IgD-negative memory B cell (primary cell): ENCODE measurements at places on chromosomes 12 and 14. TPM values are rescaled to one million over a fixed set of nuclear protein-coding genes. Genes with fewer than 3 reads are reported as not detected.

Gene CACNA1C
- 0.06 TPM for polyA plus RNA-seq

Gene WNT5B
- polyA plus RNA-seq: 0.33 TPM

Gene INHBC
- polyA plus RNA-seq: not detected

Gene GPR137C
- not detected for polyA plus RNA-seq

Gene TSHR
- polyA plus RNA-seq: not detected

Gene SLC2A13
- polyA plus RNA-seq: 0.99 TPM

Gene IFNG-AS1
- 21.1 TPM for polyA plus RNA-seq

Gene HCAR1
- polyA plus RNA-seq: not detected

Gene KRT4
- not detected for polyA plus RNA-seq

Gene ZNF605
- 3.6 TPM for polyA plus RNA-seq

Gene SSPN
- 149 TPM for polyA plus RNA-seq

Gene ERP27
- 1.9 TPM for polyA plus RNA-seq

Gene KLHDC2
- polyA plus RNA-seq: 48.1 TPM

Gene DIO2
- not detected for polyA plus RNA-seq

Gene RAD51B
- 24.9 TPM for polyA plus RNA-seq

Gene AP5M1
- 42.6 TPM for polyA plus RNA-seq

Gene IRAK3
- polyA plus RNA-seq: not detected

Gene PPFIA2
- not detected for polyA plus RNA-seq

Gene CAPS2
- 1.5 TPM for polyA plus RNA-seq

Gene PPP4R4
- polyA plus RNA-seq: 0.48 TPM

Gene PLEKHG7
- 12.0 TPM for polyA plus RNA-seq

Gene ETNK1
- 17.0 TPM for polyA plus RNA-seq

Gene COL2A1
- polyA plus RNA-seq: not detected

Gene C12orf54
- not detected for polyA plus RNA-seq

Gene REP15
- polyA plus RNA-seq: not detected

Gene IL25
- not detected for polyA plus RNA-seq

Gene KLHL33
- 0.10 TPM for polyA plus RNA-seq

Gene PSMD9
- polyA plus RNA-seq: 78.3 TPM

Gene PARPBP
- polyA plus RNA-seq: 2.1 TPM

Gene CD69
- polyA plus RNA-seq: 177 TPM

Gene STXBP6
- polyA plus RNA-seq: not detected

Gene CD163L1
- polyA plus RNA-seq: not detected

Gene WBP11
- polyA plus RNA-seq: 59.3 TPM

Gene TSPAN19
- not detected for polyA plus RNA-seq

Gene KLRK1
- 15.8 TPM for polyA plus RNA-seq
